ENCODE measurements at places on chromosomes 12 and 14.

DNA sequence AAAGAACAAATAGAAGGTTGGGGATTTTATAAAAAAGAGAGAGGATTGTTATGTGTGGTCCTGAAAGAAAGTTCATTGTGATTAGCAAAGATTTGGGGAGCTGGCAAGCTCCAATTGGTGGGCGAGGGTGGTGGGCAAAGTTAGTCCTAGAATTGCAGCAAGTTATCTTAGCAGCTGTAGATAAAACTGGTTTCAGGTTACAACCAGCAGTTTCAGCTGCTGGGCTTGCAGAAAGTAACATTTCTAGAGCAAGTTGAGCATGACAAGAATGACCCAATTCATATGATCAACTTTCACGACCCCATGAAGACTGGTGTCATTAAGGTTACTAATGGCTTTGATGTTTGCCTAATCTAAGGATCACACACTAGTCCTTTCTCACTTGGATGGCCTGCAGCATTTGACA is 177.9 kb upstream of the NUDT4 start:
- DNase-seq, result no peak

DNA sequence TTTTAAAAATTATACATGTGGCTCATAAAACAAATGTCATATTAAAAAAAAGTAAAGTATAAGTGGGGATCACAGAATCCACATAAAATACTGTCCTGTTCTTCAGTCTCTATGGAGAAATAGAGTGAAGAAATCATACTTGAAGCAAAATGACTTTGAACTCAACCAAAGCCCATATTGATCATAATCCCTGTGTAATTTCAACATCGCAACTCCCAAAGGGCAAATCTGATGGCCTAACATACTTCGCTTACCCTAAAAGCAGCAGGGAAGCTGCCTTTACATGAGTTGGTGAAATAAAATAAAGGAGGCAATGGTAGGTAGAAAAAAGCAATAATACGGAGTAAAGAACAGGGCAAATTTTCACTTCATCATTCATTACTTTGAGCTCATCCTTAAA is 101.8 kb downstream of the CEP128 start:
- no peak for DNase-seq

DNA sequence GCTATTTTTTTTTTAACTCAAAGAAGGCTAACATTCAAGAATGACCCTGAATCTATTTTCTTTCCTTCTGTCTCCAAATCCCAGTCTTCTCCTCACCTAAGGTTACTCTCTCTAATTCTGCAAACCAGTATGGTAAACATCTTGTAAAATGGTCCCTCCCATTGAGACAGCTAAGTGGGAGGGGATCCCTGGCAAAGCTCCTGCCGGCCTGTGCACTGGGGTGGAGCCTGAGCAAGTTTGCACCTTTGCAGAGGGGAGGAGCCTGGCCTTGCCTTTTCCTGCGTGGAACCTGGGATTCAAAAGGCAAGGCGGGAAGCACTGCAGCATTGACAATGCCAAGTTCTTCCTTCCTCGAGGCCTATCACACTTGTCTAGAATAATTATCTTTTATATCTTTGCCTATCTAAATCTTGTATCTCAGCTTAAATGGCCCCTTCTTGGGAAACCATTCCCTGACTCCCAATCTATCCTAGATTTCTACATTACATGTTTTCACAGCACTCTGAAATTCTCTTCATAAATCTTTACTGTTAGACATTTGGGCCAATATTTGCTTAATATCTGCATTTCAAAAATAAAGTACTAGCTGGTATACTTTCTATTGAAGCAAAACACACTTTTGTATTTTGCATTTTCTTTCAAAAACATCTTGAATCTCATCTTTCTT is 83.0 kb downstream of the EPS8 start:
- DNase-seq, result no peak

- no peak for DNase-seq
Measured at GRCh38 chr12:92629349-92630065, 73.3 kb upstream of the PLEKHG7 start.

DNA sequence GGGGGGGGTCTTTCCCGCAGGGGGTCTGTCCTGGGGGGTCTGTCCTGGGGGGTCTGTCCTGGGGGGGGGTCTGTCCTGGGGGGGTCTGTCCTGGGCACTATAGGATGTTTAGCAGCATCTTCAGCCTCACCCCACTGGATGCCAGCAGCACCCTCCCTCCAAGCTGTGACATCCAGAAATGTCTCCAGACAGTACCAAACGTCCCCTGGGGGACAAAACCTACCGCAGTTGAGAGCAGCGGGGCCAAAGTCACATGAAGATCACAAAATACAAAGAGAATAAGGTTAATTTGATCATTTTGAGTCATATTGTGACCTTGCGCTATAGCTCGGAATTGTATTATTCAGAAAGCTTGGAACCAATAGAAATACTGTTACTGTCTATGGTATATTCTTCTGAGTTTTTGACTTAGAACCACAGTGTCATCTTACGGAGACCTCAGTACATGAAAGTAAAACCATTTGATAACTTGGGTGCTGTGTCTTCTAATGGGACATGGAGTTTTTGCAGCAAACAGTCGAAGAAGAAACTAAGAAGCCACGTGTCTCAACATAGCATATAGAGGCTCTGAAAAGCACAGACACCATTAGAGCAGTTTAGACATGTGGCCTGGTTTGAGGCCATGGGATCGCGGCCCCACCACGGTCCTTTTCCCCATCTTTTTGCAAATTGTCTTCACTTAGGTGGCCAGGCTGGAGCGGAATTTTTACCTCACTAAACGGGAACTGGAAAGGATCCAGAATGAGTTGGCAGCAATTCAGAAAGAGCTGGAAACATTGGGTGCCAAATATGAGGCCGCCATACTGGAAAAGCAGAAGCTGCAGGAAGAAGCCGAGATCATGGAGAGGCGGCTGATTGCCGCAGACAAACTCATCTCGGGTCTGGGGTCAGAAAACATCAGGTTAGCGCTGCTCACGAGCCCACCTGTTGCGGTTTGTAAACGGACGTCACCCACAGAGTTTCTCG is 59.9 kb downstream of the CCDC92 start:
- no peak for DNase-seq

- DNase-seq, result no peak
Measured at GRCh38 chr12:64065881-64066451, 156.1 kb downstream of the KICS2 start.

DNA sequence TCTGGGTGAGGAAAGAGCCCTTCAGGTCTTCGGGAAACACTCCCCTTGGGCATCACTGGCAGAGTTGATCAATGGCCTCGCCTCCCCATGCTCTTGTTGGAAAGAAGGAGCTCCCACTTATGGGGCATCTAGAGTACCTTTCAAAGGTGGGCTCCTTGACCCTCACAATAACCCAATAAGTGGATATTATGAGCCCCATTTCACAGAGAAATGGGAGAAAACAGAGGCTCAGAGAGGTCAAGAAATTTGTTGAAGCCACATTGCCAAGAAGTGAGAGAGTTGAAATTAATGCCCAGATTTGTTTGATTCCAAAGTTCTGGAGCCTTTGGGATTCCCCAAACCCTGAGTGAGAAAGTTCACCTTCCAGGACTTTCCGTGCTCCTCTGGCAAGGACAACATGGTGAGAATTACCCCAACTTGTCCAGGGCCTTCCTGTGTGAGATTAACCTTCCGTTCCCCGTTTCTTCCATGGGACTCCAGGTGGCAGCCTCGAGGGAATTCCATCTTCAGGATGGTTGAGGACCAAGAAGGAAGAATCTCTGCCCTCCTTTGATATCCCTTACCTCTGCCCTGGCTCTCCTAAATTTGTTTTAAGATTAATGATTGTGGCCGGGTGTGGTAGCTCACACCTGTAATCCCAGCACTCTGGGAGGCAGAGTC is 7.5 kb upstream of the CHD4 start:
- DNase-seq, result no peak

GRCh38 chr14:69331206-69331605 is 66.9 kb downstream of the ERH start:
- DNase-seq, result no peak

DNA sequence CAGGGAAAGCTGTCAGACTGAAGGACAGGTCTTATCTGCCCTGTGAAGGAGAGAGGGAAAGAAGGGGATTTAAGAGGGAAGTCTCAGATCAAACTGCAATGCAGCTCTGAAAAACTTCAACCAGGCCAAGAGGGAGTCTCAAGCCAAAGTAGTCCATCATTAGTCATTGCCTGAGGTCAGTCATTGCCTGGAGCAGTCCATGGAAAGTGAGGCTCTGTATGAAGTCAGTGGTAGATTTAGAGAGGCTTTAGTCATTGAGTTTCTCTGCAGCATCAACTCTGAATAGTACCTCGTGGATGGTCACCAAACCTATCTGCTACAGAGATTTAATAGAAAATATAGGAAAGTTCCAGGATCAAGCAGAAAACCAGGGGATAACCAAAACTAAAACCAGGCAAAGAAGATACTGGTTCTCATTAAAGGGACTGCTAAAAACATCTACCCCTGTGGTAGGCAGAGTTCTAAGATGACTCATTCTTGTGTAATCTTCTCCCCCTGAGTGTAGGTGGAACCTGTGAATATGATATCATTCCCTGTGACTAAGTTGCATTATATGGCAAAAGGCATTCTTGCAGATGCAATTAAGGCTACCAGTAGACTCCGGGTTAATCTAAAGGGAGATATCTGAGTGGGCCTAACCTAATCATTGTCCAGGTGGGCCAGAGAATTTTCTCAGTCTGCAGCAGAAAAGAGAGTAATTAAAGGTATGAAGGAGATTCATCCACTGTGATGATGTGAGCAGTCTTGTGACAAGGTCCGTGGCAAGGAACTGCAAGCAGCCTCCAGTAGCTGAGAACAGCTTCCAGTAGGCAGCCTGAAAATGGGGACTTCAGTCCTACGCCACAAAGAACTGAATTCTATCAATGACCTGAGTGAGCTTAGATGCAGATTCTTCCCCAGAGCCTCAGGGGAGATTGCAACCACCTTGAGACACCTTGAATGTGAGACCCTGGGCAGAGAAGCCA is 123.1 kb downstream of the GALC start:
- DNase-seq, result no peak
